ENCODE measurements at places on chromosomes 3 and 15.

DNA sequence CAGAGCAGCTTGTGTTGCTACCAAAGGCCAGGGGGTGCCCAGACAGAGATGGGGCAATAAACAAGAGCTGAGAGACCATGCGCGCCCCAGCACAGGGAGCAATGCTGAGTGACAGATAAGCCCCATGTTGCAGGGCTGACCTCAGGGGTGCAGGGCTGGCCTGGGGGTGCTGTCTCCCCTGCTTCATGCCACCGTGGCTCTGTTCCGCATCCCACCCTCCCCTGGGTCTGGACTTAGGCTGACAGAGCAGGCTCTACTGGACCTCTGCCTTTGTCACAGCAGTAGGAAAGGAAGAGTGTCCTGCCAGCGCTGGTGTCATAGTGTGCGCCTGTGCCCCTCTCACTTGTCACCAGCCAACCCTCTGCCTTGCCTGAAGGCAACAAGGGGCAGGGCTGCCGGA is 67.4 kb upstream of the IQSEC1 start:
- no peak for DNase-seq

DNA sequence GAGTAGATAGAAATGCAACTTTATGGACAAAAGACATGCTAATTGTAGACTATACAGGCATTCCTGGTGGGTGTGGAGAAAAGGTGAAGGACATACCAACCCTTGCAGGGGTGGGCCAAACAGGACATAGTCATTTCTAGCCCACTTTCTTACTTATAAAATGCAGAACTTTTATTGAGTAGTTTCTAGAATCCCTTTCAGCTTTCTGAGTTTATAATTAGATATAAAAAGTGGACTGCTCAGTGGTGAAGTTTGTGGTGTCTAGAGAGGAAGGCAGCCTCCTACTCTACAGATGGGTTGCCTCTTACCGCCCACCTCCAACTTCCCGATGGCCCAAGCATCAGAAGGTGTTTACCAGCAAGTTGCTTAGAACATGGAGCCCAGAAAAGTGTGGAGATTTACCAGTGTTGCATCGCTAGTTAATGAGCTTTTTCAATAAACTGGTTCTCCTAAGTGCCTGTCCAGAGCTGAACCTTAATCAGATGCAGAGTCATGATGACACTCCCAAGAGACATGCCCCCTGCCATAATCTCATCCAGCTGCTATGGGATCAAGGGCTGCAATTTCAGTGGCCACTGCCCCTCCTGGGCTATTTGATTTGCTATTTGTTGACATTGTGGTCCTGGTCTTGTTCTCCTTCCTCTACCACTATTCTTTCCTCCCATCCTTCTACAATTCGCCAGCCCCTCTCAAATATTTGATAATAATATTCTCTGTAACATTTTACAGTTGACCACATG is 77.5 kb upstream of the STRIT1 start:
- no peak for DNase-seq

DNA sequence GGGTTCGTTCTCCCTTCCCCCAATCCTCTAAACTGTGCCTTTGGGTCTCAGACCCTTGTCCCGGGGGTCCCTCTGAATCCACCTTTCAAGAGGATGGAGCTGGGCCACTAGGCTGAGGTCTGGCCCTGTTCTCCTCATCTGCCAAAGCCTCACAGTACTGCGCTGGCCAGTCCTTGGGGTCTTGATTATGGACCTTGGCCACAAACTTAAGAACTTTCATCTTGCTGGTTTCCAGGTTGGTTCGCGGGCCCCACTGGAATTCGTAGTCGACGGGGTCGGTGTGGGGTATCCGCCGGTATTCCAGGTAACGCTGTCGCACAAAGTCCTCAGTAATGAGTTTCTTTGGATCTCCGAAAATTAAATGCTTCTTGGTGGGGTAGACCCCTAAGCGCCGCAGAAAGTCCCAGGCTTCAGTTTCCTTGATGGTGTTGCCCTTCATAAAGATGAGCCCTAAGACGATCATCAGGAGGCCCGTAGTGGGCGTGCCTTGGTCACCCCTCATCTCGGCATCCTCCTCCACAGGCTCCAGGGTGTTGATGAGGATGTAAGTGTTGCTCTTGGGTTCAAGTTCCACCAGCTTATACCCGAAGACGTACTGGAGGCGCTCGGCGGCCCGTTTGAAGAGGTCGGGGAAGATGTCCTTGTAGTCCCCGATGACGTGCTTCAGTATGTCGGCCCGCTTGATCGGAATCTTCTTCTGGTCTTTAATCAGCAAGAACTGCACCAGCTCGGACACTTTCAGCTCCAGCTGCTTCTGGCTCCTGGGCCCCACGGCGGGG is 727 bp downstream of the NSMCE3 start:
- DNase-seq = peak; percentile 34

DNA sequence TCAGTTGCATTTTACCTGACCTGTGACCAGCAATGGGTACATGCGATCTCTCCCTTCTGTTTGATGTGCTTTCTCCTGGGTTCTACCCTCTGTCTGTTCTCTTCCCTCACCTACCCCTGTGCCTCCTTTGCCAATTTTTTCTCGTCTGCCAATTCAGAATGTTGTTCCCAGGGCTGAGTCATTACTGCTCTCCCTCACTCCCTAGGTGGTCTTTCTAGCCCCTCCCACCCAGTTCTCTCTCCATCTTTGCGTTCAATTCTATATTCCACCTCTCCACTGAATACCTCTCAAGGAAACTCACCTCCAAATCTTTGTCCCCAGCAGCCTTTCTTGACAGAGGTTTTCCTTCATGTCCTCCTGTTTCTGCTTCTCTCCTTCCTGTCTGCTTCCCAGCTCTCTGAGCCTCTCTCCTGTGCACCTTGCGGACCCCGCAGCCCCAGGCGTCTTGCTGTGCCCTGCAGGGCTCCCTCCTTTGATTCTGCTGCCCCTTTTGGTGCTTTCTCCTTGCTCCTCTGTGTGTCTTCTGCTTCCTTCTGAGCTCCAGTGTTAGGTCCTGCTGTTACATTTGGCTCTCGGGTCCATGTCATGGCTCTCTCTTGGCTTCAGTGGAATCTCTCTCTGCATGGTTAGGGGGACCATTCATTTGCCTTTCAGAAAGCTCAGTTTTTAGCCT is 398.2 kb upstream of the TPM1 start:
- no peak for DNase-seq

GRCh38 chr3:56025326-56025725 is 442.9 kb downstream of the ERC2 start:
- no peak for DNase-seq

- no peak for DNase-seq
Measured at GRCh38 chr3:129536804-129537203, 6.2 kb upstream of the H1-8 start.

- peak; percentile 10 for DNase-seq
Measured at GRCh38 chr15:50224606-50225005, 40.9 kb downstream of the HDC start.

- DNase-seq = no peak
Measured at GRCh38 chr3:127422663-127423375, 135.0 kb upstream of the PRR20G start.

DNA sequence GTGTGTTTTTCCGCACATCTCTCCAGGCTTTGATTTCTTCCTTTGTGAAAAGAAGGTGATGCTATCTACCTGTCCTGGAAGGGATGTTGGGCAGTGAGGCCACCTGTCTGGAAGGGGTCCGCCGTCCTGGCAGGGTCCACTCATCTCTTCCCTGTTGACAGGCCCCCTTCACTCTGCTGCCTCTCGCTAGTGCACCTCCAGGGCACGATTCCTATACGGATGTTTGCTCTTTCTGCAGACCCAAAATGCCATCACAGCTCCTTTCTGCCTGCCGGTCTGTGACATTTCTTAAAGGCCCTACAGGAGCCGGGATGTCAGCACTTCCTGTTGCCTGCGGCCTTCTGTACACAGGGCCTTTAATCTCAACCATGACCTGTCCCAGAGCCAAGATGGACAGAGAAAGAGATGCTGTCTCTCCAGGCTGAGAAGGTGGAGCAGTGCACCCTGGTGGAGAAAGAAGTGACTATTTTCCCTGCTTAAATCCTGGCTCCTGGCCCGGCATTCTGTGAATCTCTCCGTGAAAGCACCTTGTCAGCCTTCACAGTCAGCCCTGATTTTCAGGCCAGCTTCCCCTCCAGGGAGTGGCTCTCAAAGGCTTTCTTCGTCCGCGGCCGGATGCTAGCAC is 7.4 kb downstream of the FAM3D start:
- peak; percentile 20 for DNase-seq

- DNase-seq = no peak
Measured at GRCh38 chr3:159280386-159281191, 478.7 kb downstream of the MFSD1 start.

DNA sequence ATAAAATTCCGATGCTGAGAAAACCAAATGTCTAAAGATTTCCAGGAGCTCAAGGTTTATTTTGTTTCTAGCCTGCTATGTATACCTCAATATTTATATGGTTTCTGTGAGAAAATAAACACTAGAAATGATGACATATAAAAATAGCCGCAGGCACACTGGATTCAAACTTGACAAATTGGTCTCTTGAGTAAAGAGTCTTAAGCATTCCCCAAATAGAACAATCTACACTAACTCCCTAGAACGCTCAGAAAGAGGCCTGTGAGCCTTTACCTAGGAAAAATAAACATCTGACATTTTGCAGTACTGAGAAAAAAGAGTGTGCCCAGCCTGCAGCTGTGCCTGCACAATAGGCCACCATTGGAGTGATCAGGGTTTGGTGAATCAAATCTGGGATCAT is 75.2 kb downstream of the NEK10 start:
- DNase-seq = no peak

- no peak for DNase-seq
Measured at GRCh38 chr3:182905623-182906022, 74.7 kb downstream of the DCUN1D1 start.

DNA sequence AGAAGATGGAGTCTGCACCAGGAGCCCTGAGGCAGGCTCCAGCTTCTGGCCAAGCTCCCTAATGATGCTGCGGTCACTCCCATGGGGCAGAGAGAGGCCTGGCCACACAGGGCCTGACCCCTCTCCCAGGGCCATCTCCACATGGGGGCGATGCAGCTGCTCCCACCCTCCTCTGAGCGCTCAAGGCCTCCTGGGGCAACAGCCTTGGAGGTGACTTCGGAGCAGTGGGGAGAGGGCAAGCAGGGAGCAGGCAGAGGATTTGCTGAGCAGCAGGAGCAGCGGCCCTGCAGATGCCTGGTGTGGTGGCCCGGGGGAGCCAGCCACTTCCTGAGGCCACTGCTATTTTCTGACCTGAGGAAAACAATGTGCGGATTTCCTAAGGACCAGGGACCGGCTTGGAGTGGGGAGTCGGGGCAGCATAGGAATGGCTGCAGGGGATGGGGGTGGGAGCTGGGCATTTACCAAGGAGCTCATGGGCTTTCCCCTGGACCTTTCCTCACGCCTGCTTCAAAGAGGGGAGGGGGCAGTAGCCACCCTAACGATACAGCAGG is 81.6 kb upstream of the RPL32 start:
- DNase-seq = no peak

DNA sequence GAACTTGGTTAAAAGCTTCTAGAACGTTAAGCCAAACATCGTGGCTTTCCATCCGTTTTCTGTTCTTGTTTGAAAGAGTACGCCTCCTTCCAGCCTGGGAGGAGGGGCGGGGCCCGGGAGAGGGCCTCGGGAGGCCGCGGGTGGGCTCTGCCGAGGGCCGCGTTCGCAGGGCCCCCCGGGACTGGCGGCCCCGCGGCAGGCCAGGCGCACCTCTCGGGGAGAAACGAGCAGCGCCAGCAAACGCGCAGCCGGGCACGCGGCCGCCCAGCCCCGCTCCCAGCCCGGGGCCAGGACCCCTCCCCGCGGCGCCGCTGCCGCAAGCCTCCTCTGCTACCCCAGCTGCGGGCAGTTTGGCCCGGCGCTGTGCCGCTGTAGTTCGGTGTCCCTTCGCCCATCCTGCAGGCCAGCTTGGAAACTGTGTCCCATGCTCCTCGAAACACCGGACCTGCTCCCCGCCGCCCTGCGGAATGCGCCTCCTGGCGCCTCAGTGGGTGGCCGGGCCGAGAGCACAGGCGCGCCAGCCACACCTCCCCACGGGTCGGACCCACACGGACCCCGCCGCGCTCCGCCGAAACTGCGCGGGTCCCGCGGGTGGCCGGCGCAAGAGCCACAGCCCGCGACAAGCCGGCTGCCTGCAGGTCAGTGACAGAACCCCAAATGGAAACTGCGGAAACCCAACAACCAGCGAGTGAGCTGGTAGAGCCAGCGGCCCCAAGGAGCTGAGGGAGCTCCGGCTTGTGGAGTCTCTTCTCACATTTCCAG is 2.3 kb downstream of the OCA2 start:
- no peak for DNase-seq

DNA sequence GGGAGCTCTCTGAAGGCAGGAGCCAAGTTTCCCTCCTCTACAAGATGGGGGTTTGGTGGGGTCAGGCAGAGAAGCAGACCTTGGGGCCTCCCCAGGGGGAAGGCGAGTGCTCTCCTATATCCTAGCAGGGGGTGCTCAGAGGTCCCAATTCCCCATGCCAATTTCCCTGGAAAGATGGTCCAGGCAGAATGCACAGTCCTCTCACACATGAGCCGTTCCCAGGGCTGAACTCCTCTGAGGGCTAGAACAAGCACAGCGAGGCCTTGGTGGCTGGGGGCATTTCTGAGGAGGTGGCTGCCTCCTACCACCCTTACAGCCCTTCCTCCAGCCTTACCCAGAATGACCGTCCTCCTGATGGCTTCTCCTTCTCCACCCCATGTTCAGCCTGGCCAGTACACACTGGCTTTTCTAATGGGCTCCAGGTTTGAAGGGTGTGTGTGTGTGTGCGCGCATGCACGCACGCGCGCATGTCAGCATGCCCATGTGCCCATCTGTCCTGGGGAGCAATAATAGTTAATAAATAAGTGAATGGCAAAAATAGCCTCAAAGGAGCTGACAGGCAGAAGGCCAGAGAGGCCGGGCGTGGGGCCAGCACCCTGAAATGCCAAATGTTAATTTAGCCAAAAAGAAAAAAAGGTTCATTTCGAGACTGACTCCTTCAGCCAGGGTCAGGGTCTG is 24.4 kb downstream of the ADCY5 start:
- no peak for DNase-seq

DNA sequence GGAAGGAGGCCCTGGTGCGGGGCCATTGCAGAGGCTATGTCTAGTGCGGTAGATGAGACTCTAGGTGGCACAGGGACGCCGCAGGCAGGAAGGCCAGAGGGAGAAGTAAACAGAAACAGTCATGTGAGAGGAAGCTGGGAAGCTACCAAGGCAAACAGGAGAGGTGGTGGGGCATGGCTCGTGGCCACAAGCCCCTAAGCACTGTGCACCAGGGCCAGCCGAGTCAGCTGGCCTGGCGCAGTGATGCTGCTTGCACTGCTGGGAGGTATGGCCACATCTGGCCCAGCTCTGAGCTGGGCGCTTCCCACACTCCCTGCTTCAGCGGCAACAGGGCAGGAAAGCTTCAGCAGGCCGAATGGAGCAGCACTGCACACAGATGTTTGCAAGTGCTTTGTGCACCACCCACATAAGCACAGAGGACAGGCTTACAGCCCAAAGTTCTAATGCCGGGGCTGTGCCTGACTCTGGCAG is 76.6 kb downstream of the SRGAP3 start:
- no peak for DNase-seq

All from fibroblast of skin of right quadriceps (primary cell).